NCI-H524 treated with DMSO at 0.1 percent for 48 hours (cell line): ENCODE measurements at places on chromosomes 2 and 18.

DNA sequence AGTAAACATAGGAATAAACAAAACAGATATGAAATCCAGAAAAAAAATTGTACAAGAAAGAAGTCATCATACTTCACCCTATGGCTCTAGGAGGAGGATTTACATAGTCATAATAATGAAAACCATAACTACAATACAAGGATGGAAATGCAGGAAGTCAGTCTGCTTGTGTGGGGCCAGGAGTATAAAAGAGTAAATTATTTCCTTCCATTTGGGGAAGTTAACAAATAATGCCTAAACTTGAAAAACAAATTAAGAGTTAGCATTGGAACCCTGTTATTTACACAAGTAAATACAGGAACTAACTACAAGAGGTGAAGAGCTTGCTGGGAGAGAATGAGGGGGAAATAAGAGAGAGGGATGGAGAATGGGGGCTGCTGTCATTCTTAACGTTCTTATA is 15.4 kb downstream of the TMEM163 start:
- DNase-seq: no peak

DNA sequence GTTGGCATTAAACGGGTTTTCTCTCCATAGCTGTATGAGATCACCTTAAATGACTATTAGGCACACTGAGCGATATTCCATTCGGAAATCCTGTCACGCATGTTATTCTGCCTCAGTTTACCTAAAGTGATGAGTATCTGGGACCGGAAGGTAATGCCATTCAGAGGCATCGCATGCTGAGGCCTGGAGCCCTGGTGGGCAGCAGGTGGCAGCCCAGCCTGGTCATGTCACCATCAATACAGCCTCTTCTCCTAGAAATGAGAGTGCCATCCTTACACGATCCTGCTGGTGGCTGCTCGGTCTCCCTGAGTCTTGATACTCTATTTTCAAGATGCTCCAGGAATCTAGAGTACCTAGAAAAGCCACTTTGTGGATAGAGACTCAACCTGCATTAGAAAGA is 119.8 kb downstream of the EIPR1 start:
- no peak for DNase-seq

DNA sequence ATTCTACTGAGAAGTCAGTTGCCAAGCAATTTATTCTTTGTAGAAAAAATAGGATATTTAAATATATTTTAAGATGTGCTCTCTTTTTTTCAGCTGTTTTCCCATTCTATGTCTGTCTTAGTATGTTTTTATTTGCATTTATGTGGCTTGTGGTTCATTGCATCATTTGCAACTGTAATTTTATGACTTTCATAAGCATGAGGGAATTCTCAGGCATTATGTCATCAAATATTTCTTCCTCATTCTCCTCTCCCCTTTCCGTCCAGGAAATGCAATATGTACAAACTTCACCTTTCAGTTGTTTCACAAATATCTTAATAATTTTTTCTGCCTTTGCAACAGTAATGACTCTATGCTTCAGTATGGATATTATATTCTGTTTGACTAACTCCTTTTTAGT is 560.2 kb upstream of the LRATD1 start:
- DNase-seq: no peak

DNA sequence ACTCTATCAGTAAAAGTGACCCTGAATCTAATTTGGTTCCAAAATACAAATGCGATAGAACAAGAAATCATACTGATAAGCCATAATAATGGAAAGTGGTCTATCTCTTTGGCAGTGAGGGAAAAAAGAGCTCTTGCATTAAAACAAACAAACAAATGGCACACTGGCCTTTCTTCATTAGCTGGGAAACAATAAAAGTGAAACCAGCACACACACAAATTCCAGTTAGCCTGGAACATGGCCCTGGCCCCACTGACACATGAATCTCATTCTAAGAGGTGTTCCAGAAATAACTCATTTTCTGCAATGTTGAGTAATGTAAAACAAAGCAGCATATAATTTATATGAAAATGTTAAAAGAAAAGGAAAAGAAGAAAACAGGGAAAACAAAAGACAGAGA is 79.3 kb upstream of the TGFA start:
- no peak for DNase-seq

DNA sequence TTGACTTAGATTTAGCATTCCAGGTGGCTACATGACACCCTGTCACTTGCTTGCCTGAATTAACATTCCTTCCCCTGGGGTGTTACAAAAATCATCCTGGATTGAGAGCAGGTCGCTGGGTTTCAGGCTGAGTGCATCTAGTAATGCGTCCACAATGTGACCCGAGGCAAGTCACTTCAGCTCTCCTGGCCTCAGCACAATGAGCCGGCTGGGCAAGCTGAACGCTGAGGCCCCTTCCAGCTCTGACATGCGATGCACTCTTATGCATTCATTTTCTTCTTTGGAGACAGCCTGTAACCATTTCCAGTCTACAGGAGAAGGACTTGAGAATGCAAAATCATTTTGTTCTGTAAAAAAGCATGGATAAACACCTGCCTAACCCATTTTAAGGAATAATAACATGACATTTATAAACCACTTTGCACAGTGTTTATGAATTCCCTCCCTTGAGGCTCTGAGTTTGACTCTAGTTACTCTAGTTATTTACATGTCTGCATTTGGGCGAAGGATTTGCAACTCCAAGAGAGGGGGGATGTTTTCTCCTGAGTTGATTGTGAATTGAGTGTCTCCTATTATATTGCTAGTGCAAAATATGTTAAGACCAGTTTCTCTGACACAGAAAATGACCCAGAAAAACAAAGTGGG is 63.0 kb upstream of the CPO start:
- DNase-seq: no peak

GRCh38 chr2:68387408-68388350 is 22.6 kb downstream of the PLEK start:
- no peak for DNase-seq

DNA sequence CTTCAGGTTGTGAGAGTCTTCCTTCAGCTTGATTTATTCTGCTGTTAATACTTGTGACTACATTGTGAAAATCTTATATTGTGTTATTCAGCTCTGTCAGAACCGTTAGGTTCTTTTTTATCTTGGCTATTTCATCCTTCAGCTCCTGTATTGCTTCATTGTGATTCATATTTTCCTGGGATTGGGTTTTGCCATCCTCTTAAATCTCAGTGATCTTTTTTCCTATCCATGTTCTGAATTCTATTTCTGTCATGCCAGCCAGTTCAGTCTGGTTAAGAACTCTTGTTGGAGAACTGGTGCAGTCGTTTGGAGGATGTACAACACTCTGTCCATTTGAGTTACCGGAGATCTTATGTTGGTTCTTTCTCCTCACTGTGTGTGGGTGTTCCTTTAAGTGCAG is 19.1 kb downstream of the MSTN start:
- no peak for DNase-seq
